ENCODE measurements at places on chromosomes 7 and 10. TPM values are rescaled to one million over a fixed set of nuclear protein-coding genes. Genes with fewer than 3 reads are reported as not detected.

The GIMAP6 gene
- 0.38 TPM for total RNA-seq

The RBP3 gene
- total RNA-seq, result not detected

The LRRC61 gene
- total RNA-seq, result 50.6 TPM

The KLF14 gene
- not detected for total RNA-seq

The CRYGN gene
- total RNA-seq, result not detected

The SLC16A9 gene
- total RNA-seq, result 2.1 TPM

The UPK3B gene
- 0.38 TPM for total RNA-seq

The C10orf143 gene
- 0.33 TPM for total RNA-seq
